ENCODE measurements at places on chromosomes 4 and X.

GRCh38 chr4:176575141-176575730 lies 217.5 kb downstream of the VEGFC start:
- no peak for DNase-seq

DNA sequence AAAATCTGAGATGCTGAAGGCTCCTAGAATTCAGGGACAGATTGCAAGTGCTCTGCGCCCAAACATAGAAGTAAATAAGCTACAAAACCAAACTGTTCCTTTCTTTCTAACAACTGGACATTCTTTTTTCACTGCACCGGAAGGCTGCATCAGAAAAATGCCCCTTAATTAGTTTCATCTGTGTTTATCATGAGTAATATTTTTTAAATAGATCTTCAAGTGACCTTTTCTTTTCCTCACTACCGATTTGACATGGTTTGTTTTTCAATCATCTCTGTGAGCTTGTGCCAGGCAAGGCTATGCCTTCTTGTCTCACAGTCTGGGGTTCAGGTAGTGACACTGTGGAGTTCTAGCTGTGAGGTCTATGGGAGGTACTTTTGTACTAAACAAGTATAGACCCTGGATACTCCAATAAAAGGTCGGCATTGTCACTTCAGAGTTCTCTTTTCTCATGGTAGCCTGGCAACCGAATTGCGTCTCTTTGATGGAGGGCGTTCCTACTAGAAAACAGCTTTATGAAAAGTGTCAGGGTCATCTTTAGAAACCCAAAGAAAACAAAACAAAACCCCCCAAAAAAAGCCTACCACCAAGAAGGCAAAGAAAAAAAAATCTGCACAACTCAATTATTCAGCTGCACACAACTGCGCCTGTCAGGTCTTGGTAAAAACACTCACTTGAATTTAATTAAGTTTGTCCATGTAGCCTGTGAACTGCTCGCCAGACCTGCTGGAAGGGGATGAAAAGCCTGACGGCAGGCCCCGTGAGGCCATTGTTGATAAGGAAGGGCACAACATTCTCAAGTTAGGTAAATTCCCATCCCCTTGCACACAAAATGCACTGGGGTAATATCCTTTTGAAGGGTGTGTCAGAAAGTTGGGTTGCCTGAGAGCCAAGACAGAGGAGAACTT lies 22.8 kb upstream of the ADAMTS3 start:
- no peak for DNase-seq

- no peak for DNase-seq
These were observed 63.3 kb upstream of the ANXA10 start for GRCh38 chr4:168028970-168029597.

DNA sequence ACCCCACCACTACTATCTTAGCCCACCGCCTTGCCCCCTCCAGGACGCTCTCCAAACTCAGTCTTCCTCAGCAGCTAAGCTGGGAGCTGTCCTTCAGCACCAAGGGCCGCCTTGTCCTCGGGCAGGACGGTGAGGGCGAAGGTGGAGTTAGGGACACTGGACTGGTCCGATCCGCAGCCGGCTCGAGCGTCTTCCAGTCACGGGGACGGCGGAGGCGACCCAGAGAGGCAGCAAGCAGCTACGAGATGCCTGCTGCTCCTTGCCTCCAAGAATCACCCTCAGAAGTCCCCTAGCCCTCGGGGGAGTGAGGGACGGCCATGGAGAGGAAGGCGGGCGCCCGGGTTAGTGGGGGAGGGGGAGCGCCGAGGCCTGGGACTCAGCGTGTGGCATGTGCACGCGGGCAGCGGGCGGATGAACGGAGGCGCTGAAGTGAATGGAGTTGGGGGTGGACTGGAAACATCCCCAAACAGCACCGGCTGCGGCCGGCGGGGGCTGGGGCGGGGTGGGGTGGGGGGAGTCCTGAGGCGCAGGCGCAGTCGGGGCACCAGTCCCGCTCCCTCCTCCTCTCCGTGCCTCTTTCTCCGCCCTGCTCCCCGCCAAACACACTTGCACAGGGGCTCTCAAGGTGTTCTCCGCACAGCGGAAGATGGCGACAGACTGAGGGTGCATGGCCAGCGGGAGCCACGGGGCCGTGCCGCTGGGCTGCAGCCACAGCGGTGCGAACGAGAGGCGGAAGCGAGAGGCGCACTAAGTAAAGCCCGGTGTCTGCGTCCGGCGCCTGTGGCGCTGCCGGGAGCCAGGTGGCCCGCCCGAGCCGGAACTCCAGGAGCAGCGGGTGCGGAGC lies at the start of gene NALF2:
NALF2 (plus strand) TSS at position 545 of the 844 bp plus-strand sequence. CDS start 957 bp downstream, outside the sequence.
- peak; percentile 74 for DNase-seq
